ENCODE measurements at places on chromosomes 3 and 15.

DNA sequence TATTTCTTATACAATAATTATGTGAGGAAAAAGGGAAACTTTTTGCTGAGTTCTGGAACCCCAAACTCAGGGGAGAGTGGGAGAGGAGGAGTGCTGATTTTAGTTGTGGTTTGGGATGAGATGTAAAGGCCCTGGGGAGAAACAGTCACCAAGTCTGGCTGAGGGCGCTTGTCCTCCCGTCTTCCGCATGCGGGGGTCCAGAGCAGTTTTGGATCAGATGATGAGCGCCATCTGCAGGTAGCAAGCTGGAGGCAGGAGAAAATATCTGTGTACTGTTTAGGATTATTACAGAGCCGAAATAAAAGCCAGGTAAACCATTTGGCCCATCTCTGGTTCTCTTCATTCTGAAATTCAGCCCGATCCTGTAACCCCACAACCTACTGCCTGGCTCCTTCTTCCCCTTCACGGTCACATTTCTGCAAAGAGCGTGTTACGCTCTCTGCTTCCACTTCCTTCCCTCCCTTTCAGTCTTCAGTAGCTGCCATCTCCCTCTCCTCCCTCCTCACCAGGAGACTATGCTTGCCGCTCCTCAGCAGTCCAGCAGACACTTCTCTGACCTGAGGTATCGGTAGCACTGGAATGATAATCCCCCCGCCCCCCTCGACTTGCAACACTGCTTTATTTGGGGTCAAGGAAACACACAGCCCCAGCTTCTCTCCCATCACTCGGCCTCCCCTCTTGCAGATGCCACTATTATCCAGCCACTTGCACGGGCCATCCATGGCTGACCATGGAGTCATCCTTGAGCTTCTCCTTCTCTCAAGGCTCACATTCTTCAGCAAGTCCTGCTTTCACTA is 1.4 kb upstream of the PARP14 start:
- DNase-seq = peak; percentile 64

DNA sequence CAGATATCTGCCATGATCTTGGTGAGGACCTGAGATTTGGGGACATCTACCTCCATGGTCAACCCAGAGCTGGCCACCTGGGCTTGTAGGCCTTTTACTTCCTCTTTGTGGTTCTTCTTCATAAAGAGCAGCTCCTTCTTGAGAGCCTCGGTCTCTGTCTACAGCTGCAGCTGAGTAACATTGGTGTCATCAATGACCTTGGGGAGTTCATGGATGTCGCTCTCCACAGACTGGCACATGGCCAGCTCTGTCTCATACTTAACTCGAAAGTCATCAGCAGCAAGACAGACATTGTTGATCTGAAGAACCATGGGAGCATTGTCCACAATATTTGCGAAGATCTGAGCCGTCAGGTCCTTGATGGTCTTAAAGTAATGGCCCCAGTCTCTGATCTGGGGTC is 15.7 kb upstream of the RASA2 start:
- no peak for DNase-seq

GRCh38 chr15:91116113-91117067 is 16.3 kb downstream of the SV2B start:
- no peak for DNase-seq

DNA sequence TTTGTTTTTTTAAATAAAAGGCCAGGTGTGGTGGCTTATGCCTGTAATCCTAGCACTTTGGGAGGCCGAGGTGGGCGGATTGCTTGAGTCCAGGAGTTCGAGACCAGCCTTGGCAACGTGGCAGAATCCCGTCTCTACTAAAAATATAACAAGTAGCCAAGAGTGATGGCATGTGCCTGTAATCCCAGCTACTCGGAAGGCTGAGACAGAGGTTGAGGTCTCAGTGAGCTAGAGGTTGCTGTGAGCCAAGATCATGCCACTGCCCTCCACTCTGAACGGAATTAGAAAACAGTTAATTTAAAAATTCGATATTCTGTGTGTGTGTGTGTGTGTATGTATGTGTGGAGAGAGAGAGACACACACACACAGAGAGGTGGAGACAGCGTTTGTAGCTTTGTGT is 58.8 kb downstream of the TCF12 start:
- DNase-seq = no peak

DNA sequence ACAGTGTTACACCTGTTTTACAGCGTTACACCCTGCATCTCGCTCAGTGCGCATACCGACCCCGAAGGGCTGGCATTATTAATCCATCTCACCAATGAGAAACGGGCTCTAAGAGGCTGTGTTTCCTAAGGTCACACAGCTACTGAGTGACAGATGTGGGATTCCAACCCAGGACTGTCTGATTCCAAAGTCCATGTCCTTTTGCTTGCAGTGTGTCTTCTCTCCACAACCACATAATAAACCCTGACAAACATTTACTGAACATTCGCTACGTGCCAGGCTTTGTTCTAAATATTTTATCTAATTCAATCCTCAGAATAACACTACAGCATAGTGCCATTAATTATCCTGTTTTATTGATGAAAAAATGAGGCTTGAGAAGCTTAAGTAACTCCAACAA is 79.1 kb downstream of the RAB11A start:
- no peak for DNase-seq
